Activated T-cell treated with anti-CD3 and anti-CD28 coated beads for 1 hour (primary cell): ENCODE measurements at places on chromosomes 13 and 19.

GRCh38 chr13:21673539-21673788, 2.6 kb downstream of the FGF9 start:
- DNase-seq: peak; percentile 21

- DNase-seq: no peak
These were observed 25.0 kb downstream of the HNRNPM start for GRCh38 chr19:8469613-8470368.

GRCh38 chr13:45683701-45684100, 18.4 kb upstream of the CBY2 start:
- no peak for DNase-seq

- no peak for DNase-seq
These were observed 171.9 kb downstream of the FOXO1 start for GRCh38 chr13:40494513-40494912.

- no peak for DNase-seq
These were observed 13.1 kb downstream of the PCCA start for GRCh38 chr13:100102042-100102441.

DNA sequence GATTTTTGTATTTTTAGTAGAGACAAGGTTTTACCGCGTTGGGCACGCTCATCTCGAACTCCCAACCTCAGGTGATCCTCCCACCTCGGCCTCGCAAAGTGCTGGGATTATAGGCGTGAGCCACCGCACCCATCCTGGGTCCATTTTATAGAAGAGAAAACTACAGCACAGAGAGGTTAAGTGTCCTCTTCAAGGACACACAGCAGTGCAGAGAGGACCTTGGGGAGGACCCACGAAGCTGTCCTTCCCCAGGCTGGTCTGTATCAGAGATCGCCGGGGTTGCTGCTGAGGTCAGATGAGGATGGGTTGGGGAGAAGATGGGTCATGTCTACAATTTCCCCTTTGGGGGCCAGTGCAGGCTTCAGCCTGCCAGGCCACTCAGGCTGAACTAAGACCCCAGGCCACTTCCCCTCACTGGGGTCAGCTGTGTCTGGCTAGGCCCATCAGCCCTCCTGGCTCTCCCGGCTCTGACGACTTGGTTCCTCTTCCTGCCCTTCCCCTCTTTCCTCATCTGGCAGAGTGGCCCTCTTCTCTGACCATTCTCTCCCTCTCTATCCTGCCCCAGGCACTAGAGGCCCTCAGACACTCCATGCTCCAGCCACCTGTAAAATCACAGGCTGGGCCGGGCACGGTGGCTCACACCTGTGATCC, 9.6 kb downstream of the MYO1F start:
- DNase-seq: no peak

- DNase-seq: no peak
These were observed 12.7 kb upstream of the ZNF443 start for GRCh38 chr19:12453495-12453894.

DNA sequence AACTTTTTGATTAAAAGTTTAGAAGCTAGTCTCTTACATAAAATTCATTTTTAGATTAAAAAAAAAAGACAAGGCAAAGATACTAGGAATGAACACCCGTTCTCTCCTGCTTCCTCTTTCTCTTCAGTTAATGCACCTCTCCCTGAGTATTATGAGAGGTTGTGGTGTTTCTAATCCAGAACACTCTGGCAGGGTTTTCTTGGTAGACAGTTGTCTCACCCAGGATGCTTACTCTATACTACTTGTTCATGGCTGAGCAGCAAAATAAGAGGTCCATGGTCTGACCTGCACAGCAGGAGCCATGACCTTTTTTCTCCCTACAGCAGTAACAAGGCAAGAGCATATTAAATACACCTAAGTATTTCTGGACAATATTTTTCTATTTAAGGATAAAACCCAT, 62.0 kb downstream of the MICU2 start:
- DNase-seq: no peak

GRCh38 chr13:111219950-111220349, 100.5 kb upstream of the TEX29 start:
- no peak for DNase-seq

DNA sequence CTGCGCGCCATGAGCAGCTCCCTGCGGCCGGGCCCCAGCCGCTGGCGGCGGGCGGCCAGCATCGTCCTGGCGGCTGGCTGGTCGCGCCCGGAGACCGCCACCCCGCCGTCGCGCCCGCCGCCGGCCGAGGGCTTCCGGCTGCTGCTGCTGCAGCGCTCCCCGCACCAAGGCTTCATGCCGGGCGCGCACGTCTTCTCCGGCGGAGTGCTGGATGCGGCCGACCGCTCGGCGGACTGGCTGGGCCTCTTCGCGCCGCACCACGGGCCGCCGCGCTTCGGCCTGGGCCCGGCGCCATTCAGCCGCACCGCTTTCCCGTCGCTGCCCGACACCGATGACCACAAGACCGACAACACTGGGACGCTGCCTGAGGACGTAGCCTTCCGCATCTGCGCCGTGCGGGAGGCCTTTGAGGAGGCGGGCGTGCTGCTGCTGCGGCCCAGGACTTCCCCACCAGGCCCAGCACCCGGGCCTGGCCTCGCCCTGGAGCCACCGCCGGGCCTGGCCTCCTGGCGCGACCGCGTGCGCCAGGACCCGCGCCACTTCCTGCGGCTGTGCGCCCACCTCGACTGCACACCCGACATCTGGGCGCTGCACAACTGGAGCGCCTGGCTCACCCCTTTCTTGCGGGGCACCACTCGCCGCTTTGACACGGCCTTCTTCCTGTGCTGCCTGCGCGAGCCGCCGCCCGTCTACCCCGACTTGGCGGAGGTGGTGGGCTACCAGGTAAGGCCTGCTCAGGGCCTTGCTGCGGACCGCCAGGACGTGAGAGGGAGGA, 518 bp downstream of the NUDT19 start:
- DNase-seq: peak; percentile 37

- no peak for DNase-seq
These were observed 40.3 kb upstream of the TFDP1 start for GRCh38 chr13:113544071-113544891.

DNA sequence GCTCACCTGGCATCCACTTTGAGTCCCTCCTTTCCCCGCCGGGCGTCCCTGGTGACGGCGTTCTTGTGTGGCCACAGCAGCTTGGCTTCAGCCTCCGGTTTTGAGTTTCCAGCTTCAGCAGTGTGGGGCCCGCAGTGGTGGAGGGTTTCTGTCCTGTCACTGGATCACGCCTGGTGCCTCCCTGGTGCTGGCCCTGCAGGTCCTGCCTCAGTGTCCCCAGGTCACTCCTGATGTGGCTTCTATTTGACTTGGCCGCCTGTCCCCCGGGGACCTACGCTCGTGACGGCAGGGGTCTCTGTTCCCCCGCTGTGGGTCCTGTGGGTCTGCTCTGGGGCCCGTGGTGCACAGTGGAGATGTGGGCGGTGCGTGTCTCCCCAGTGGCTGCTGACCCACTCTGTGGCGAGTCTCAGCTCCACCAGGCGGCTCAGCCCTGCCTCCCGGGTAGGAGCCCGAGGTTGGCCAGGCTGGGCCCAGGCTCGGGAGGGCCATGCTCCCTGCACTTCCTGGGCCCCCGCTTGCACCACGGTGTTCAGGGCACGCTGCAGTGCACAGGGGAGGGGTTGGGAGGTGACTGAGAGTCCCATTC, 1.9 kb downstream of the ATP4B start:
- no peak for DNase-seq

DNA sequence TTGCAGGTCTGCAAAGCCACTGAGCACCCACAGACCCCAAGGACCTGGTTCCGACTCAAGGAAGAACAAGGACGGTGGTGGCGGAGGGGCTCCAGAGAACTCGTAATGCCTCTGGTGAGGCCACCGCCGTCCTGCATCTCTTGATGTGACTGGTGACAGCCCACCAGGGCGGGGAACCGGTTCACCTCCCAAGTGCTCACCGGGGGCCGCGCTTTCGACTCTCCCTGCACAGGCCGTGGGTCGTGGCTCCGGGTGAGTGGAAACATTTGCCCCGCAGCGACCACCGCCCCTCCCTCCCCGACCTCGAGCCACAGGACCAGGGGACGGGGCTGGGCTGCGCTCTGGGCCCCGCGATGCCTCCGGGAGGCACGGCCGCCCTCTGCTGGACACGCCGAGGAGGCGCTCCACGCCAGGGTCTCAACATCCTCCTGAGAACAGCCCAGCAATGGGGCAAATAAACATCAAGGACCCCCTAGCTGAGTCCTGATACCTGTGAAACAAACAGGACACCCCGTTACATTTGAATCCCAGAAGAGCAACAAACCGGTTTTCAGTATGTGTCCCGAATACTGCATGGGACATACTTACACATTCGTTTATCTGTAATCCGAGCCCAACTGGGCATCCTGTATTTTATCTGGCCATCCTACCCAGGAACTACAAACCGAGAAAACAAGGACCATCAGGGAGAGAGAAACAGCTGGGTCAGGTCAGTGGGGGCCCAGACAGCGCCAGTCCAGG, 3.9 kb upstream of the PLPP2 start:
- DNase-seq: peak; percentile 41

GRCh38 chr19:8618751-8619150, 8.2 kb upstream of the ADAMTS10 start:
- no peak for DNase-seq

GRCh38 chr19:44809577-44810233, 802 bp downstream of the BCAM start:
- no peak for DNase-seq

DNA sequence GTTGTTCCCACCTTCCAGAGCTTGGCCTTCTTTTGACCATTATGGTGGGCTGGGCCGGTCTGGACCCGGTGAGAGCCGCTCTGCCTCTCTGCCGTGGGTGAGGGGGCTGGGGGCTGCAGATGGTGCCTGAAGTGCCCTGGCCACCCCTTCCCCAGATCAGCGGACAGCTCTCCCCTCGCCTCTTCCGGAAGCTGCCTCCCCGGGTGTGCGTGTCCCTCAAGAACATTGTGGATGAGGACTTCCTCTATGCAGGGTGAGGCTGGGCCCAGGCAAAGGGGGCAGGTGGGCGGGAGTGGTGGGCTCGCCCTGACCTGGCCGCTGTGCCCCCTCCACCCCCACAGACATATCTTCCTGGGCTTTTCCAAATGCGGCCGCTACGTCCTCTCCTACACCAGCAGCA, 1.9 kb downstream of the DCAF15 start:
- no peak for DNase-seq

DNA sequence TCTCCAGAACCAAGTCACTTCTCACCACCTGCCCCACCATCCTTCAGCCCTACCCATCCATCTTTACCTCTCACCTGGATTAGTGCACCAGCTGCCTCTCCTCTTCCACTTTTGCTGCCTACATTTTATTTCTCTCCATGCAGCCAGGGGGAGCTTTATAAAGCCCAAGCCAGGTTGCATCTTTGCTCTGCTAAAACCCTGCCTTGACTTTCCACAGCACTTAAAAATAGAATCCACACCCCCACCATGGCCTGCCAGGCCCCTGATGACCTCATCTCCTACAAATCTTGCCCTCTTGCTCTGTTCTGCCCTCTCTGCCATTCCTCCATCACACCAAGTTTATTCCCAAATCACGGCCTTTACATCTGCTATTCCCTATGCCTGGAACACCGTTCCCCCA, 1.8 kb downstream of the HOOK2 start:
- no peak for DNase-seq

- no peak for DNase-seq
These were observed 486 bp downstream of the ZNF808 start for GRCh38 chr19:52527956-52528351.

- DNase-seq: no peak
These were observed 142.6 kb downstream of the PCDH9 start for GRCh38 chr13:67087527-67087926.

DNA sequence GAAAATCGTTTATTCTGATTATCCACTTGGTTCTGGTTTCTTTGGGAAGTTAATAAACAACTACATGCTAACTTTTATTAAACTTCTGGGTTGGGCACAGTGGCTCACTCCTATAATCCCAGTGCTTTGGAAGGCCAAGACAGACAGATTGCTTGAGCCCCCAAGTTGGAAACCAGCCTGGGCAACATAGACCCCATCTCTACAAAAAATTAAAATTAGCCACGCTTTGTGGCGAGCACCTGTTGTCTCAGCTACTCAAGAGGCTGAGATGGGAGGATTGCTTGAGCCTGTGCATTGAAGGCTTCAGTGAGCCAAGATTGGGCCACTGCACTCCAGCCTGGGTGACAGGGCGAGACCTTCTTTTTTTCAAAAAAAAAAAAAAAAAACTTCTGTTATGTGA, 21.7 kb downstream of the GPR180 start:
- DNase-seq: no peak

- no peak for DNase-seq
These were observed 792 bp upstream of the LENG8 start for GRCh38 chr19:54448040-54448773.

GRCh38 chr13:41565216-41565615, 107.9 kb downstream of the RGCC start:
- no peak for DNase-seq

DNA sequence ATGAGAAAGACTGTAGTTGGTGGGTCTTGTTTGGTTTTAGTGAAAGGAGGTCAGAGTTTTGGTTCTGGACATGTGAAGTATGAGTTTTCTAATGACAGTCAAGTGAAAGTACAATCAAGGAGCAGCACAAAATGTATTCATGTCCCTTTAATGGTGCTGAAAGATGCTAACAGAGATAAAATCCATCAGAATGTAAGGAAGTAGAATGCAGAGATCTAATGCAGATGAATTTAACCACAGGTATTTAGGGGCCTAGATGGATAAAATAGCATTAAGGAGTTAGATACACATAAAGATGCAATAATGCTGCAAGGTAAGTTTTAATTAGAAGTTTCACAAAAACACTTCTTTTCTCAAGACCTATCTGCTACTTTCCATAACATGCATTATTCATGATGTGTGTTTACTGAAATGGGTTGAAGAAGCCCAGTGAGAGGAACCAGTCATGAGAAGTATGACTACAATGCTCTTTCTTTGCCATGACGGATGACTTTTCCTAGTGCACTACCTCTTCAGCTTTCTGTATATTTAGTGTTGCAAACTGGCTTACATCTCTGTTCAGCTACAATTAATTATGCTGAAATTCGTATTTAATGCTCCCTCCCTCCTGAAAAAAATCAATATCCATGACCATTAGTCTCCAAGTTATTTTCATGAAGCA, 222.9 kb upstream of the HTR2A start:
- DNase-seq: no peak

- DNase-seq: peak; percentile 37
These were observed 1.4 kb upstream of the ZNF414 start for GRCh38 chr19:8515317-8515716.

GRCh38 chr13:77737583-77738200, 40.2 kb downstream of the SLAIN1 start:
- DNase-seq: no peak

- DNase-seq: no peak
These were observed 209.8 kb downstream of the PCCA start for GRCh38 chr13:100298691-100299090.

DNA sequence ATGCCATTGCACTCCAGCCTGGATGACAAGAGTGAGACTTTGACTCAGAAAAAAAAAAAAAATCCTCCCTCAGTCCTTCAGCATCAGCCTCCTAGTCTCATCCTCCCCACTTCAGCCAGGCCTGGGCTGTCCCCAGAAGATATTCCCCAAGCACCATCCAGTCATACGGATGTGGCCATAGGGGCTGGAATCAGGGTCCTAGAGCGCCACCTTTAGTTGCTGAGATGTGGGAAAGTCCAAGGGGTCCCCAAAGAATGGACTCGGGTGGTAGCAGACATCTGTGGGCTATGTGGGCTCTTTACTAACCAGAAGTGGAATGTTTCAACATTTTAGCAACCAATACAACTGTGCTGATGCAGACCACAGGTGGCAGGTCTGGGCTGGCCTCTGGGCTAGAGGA, 3.1 kb upstream of the TYROBP start:
- DNase-seq: no peak
